ENCODE measurements at places on chromosomes 12 and 14.

- DNase-seq: peak; percentile 70
Observed at GRCh38 chr14:92973261-92973797, 50.4 kb downstream of the CHGA start.

- DNase-seq: no peak
Observed at GRCh38 chr12:128336204-128337070, 69.5 kb downstream of the TMEM132C start.

- DNase-seq: no peak
Observed at GRCh38 chr12:63302269-63302940, 151.4 kb upstream of the AVPR1A start.

DNA sequence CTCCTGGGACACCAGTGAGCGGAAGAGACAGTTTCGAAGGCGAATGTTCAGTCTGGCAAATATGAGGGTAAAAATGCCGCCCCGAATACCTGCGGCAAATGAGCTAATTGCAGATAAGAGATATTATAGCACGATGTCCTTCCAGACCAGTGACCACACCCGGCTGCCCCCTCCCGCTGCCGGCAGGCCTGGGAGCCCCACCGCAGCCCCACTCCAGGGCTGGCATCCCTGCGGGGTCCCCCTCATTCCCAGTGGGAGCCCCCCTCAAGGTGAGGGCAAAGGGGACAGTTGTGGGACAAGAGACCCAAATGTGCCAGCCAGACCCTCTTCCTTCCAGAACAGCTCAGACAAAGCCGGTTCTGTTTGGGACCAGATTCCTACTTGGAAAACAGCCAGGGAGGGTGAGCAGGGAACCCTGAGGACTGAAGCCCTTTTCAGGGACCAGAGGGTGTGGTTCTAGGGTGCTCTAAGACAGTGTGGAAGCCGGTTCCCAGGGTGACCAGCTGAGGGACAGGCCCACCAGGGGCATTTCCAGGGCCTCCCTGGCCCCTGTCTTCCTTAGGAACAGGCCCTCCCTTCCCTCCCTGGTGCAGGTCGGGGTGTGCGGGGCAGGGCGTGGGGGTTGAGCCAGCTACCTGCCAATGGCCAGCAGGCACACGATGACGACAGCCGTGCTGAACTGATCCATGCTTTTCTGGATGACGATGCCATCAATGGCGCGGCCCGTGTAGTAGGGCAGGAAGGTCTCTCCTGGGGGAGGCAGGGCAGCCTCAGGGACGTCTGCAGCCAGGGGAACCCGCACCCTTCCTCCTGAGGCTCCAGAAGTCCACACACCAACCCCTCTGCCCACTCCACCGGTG, 16.2 kb downstream of the ABCB9 start:
- DNase-seq: no peak

DNA sequence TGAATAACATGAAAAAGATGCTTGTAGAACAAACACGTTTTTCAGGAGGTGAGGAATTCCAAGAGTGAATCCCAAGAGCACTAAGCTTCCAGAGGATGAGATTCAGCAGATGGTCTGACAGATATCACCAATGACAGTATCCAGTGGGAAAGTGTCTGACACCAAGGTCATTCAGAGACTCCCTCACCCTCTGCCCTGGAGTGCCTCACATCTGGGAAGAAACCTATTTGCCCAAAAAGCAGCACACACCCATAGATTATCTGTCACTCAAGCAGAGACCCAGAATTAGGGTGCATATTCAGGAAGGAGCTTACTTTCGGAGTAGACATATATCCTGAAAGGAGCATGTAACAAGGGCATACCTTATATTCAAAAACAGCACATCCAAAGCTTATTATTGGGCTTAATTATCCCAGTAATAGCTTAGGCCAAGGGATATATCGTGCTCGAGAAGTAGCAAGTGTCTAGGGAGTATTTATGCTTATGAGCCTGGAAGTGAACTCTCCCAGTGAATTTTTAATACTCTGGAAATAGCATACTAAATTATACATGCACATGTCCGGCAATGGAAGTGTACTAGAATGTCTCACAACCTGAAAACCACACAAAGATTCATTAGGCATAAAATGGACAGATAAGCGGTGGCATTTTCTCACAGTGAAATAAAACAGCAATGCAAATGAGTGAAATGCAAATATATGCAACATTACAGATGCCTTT, 998.1 kb upstream of the TMEM132C start:
- no peak for DNase-seq
